ENCODE measurements at places on chromosomes 3 and 15. TPM values are rescaled to one million over a fixed set of nuclear protein-coding genes. Genes with fewer than 3 reads are reported as not detected.
A peak's percentile ranks its signal among the peaks of the same experiment; 100 is the strongest.

GRCh38 chr15:29105151-29105854 is 164.3 kb downstream of the NSMCE3 start:
- H3K4me3 ChIP-seq, result no peak overlapping the region
- no peak for DNase-seq
- no peaks in the 10 kb centered on the region for H3K27me3 ChIP-seq
- no peak overlapping the region for H3K27ac ChIP-seq

DNA sequence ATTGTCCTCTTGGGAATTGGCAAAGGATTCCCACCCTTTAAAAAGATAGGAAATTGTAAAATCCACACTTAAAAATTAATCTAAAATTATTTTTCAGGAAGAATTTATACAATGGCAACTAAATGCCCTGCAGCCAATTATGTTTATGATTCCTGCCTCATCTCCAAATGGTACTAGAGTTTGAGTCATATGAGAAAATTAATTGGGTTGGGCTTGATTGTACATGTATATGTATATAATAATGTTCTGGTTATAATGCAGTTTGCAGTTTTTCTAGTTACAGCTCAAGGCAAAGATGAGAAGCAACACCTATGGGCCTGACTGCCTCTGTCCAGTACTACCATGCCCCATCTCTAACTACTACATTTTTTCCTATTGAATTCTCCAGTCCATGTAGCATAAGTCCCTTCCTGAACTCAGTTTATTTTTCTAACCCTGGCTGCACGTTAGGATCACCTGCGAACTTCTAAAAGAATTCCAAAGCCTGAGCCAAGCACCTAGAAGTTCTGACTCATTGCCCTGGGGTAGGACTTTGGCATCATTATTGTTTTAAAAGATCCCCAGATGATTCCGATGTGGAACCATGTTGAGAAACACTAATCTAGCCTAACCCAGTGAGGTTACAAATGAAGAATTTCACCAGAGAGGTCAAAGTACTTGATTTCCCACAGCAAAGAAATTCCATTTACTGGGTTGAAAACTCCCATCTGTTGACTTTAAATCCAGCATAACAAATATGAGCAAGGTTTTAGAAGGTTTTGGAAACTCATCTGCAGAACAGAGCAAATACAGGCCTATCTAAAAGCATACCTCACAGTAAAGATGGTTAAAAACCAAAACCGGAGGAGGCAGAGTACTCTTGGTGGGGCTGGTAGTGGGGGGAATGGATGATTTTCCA is 19.4 kb downstream of the TGFBR2 start:
- H3K27me3 ChIP-seq, result no peaks in the 10 kb centered on the region
- DNase-seq, result no peak
- H3K27ac ChIP-seq, result peak overlapping the region; percentile 56
- peaks cover 90% of the 10 kb centered on the region for H3K4me1 ChIP-seq
- peaks cover 75% of the 10 kb centered on the region for H3K36me3 ChIP-seq

Gene VEPH1
- not detected for total RNA-seq

Gene FANCD2OS
- not detected for total RNA-seq

- DNase-seq, result no peak
- no peak overlapping the region for H3K4me3 ChIP-seq
- H3K4me1 ChIP-seq, result peaks cover 3% of the 10 kb centered on the region
- H3K36me3 ChIP-seq, result no peaks in the 10 kb centered on the region
- H3K27me3 ChIP-seq, result peaks cover 20% of the 10 kb centered on the region
- H3K27ac ChIP-seq, result no peak overlapping the region
These were observed 9.3 kb upstream of the IL1RAP start for GRCh38 chr3:190504354-190505125.

- no peak overlapping the region for H3K27ac ChIP-seq
- peaks cover 49% of the 10 kb centered on the region for H3K4me1 ChIP-seq
- no peak for DNase-seq
- no peak overlapping the region for H3K4me3 ChIP-seq
- H3K36me3 ChIP-seq, result no peaks in the 10 kb centered on the region
These were observed 19.2 kb upstream of the CYP11A1 start for GRCh38 chr15:74386496-74387140.

Gene MKRN2OS
- total RNA-seq, result not detected

DNA sequence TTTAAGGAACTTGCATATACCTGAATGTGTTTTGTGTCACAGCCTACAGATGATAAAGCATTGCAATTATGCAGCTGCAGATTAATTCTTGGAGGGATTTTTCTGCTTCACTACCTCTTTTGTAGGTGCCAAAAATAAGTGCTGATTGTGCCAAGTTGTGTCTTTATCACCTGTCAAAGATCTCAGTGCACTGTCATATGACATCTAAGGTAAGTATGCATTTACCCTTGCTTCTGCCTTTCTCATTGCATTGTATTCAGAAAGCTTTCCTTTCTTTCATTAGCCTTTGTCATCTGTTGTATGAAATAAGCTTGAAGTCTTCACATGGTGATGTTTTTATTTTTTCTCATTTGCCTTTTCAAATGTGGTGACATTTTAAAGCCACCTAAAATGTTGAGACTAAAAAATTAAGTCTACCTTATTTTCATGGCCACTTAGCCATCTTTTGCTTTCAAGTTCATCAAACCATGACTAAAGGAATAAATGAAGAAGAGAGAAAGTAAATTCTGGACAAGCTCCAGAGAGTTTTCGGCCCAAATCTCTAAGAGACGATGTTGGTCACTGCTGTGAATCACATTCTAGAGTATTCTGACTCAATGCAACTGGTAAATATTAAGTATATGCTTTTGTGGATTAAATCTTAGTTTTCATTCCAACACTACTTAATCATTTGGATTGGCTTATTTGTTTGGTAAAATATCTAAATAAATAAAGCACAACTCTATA is 381.8 kb upstream of the EPHA3 start:
- DNase-seq, result no peak
- H3K27ac ChIP-seq, result no peak overlapping the region
- H3K36me3 ChIP-seq, result no peaks in the 10 kb centered on the region
- no peaks in the 10 kb centered on the region for H3K27me3 ChIP-seq
- no peaks in the 10 kb centered on the region for H3K4me1 ChIP-seq
- H3K4me3 ChIP-seq, result no peak overlapping the region

GRCh38 chr3:131454501-131454900 is 48.3 kb downstream of the MRPL3 start:
- H3K4me1 ChIP-seq, result no peaks in the 10 kb centered on the region
- no peak overlapping the region for H3K27ac ChIP-seq
- no peaks in the 10 kb centered on the region for H3K27me3 ChIP-seq
- DNase-seq, result no peak

Gene PPM1L
- total RNA-seq, result 5.9 TPM

- no peak overlapping the region for H3K27ac ChIP-seq
- H3K4me1 ChIP-seq, result no peaks in the 10 kb centered on the region
- no peak overlapping the region for H3K4me3 ChIP-seq
- no peaks in the 10 kb centered on the region for H3K27me3 ChIP-seq
- no peak for DNase-seq
These were observed 97.9 kb downstream of the APBA2 start for GRCh38 chr15:28983432-28984311.

All from activated CD4-positive, alpha-beta memory T cell treated with anti-CD3 and anti-CD28 coated beads, Interleukin-2, amount 10 ng/mL, durations not matched to agents 7 days and 5 days (primary cell).